ENCODE measurements at places on chromosomes 3 and 15. TPM values are rescaled to one million over a fixed set of nuclear protein-coding genes. Genes with fewer than 3 reads are reported as not detected.

Gene TEX9
- total RNA-seq: 12.4 TPM

DNA sequence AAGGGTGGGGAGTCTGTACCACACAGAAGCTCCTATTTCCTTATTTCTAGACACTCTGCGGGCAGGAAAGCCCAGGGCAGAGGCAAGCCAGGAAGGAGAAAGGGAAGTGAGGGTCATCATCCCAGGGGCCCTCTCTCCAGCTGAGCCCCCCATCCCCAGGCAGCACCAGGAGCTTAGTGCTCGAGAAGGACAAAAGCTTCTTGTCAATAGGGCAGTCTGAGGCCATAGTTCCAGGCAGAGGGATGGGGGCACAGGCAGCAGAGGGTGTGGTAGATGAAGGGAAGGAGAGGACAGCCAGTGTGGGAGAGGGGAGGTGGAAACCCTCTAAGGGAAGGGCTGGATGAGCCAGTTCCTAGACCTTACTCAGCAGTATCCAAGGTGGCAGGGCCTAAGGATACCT lies 2.7 kb downstream of the MAP1A start:
- H3K27me3 ChIP-seq: no peaks in the 10 kb centered on the region
- DNase-seq: no peak
- no peak overlapping the region for H3K4me3 ChIP-seq
- H3K27ac ChIP-seq: no peak overlapping the region
- H3K4me1 ChIP-seq: no peaks in the 10 kb centered on the region

DNA sequence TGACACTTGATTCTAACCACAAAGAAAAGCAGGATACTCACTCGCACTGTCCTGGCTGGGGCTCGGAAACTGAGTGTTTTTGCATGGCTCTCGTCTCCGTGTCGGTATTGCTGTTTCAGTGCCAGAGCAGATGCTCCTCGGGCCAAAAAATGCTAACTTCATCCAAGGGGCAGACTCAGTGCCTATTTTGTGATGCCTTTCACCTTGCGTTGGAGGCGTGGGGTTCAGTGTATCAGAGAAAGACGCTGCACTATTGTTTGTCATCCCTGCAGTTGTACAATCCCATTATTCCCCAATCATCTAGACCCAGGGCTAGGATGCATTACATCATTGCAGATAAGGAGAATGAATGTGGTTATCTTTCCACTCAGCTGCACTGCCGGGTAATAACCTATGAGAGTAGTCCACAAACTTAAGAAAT lies 1.4 kb downstream of the CACNA2D3 start:
- no peak for DNase-seq
- H3K27ac ChIP-seq: no peak overlapping the region
- no peaks in the 10 kb centered on the region for H3K27me3 ChIP-seq
- no peak overlapping the region for H3K4me3 ChIP-seq
- no peaks in the 10 kb centered on the region for H3K4me1 ChIP-seq
- H3K36me3 ChIP-seq: no peaks in the 10 kb centered on the region

GRCh38 chr3:131846296-131846924 lies 188.4 kb downstream of the CPNE4 start:
- H3K27ac ChIP-seq: no peak overlapping the region
- no peaks in the 10 kb centered on the region for H3K4me1 ChIP-seq
